ENCODE measurements at places on chromosomes 2 and 18. TPM values are rescaled to one million over a fixed set of nuclear protein-coding genes. Genes with fewer than 3 reads are reported as not detected.

DNA sequence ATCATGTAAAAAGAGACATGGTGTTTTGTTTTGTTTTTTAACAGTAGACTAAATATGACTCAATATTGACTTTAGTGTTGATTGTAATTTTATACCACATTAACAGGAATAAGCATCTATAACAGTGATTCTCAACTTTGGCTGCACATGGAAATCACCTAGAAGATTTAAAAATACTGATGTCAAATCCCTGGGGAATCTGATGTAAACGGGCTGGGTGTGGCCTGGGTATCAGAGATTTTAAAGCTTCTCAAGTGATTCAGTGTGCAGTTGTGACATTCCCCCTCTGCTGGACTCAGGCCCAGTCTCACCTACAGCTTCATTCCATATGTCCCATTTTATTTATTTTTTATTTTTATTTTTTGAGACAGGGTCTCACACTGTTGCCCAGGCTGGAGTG, 82.8 kb upstream of the ATP8B1 start:
- DNase-seq: no peak

- DNase-seq: no peak
Observed at GRCh38 chr18:74252039-74252395, 39.7 kb downstream of the CYB5A start.

Gene HNMT
- 12.7 TPM for total RNA-seq

DNA sequence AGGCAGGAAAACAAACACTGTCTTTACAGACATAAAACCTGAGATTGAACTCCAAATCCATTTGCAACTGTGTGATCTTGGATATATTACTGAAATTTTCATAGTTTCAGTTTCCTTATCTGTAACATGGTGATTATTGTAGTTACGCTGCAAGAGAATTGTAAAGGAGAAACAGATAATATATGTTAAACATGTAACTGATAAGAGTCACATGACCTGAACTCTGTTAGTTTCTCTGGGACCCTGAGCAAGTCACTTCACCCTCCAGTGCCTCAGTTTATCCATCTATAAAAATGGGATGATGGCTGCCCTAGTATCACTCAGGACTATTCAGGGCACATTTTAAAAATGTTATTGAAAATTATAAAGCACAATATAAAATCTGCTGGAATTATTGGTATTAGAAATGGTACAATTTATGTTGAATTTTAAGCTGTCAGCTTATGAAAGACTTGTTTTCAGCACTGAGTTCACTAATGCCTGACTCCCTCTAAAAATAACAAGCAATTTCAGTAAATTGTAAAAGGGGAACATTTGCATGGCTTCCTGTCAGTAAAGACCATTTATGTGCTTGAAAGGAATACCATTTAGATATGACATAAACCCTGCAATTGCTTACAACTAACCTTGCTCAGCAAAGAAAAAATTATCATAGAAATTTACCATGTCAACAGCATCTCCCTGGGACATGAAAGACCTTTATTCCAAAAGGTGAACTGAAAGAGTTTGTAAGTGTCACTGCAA, 393.5 kb downstream of the RAD51AP2 start:
- no peak for DNase-seq

DNA sequence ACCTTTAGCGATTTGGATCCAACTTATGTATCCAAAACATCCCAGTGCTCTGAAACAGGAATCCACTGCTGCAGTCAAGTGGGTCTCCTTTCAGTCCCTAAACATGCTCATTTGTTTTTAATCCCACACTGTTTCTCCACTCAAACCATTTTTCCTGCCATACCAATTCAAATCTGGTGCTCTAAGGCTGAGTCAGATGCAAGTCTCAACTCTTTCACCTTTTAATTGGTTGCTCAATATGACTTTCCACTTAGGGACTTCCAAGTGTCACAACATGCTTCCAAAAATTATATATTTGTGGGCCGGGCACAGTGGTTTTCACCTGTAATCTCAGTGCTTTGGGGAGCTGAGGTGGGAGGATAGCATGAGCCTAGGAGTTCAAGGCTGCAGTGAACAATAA, 113.4 kb upstream of the TANK start:
- DNase-seq: no peak

Gene VIL1
- not detected for total RNA-seq

GRCh38 chr2:64766841-64767669, 113.3 kb upstream of the SERTAD2 start:
- no peak for DNase-seq

Gene LMAN1
- total RNA-seq: 48.1 TPM

GRCh38 chr2:239431536-239431935, 30.7 kb upstream of the HDAC4 start:
- no peak for DNase-seq

DNA sequence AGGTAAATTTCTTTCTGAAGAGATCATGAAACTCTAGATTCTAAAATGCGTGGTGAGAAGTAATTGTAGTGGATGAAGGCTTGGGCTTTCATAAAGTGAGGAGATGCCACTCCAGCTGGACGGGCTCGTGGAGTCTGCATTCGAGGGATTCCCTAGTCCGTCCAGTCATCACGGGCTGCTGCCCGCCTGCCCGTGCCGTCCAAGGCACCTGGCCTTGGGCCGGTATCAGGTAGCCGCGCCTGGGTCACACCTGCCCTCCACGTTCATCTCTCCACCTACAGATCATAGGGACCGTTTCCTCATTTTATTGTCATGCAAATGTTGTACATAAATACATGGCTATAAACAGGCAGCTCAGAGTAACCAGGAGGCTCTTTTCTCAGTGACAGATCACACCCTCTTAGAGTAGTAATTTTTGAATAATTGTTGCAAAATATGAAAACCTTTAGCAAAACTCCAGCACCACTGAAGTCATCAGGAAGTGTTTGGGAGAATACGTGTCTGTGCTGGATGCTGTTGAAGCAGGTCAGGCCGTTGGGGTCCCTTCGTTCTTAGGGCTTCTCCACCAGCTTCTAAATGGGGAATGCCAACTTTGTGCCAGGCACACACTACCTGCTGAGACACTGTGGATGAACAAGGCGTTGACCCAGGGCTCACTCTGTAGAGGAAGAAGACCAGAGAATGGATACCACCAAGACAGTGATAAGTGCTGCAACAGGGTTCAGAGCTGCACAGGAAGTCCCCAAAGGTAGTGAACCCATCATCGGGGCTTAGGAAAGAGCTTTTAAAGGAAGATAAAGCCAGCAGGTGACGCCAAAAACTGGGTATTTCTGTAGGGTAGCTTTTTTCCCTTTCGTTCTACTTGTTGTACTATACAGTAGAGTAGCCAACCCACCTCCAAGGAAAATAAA, 112.5 kb downstream of the FAM210A start:
- no peak for DNase-seq

DNA sequence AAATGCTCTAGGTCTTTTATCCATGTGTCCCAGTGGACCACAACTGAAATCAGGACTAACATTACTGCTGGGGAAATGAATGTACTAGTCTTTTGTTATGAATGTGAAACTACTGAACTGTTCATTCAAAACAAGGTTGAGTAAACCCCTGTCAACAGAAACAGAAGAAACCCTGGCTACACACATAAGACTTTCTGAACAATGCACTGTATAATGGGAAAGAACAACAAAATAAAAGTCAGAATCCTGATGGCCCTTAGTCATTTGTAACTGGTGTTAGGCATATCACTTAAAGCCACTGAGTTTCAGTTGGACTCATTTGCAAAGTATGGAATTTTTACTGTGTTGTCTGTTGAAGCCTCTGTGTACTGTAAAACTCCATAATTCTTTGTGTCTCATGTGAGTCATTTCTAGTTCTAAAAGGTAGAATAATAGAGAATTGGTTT, 77.0 kb upstream of the UBXN4 start:
- no peak for DNase-seq

DNA sequence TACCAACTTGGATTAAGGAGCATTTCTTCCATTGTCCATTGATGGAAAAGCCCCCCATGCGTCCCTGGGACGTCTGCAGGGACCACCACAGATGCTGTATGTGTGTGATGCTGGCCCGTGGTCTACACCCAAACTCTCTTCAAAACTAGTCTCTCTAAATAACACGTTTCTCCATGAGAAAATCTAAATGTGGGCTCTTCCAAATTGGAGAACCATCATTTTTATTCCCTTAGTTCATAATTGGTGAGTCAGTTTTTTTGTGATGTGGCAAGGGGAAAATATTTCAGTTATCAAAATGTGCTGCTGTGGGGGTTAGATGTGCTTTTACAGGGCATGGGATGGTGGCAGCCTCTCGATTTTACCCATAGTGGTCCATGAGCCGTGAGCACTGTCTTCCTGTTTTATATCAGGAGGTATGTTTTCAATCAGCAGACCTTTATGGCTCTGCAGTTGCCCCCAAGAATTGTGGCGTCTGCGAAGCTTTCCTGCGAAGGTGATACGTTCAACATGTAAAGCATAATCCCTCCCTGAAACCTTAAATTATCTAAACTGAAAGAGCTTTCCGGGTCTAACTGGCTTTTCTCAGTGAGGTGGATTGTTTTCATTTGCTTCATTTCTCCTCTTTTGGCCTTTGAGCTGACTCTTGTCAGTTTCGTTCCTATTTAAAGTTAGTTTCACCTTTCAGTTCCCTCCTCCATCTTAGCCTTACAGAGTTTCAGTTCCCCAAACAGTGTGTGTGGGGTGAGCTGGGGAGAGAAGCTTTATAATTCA, 78.4 kb downstream of the SETBP1 start:
- DNase-seq: no peak

GRCh38 chr18:56870982-56871381, 219.8 kb downstream of the WDR7 start:
- DNase-seq: no peak

GRCh38 chr2:64267699-64268098, 123.5 kb upstream of the PELI1 start:
- DNase-seq: no peak

DNA sequence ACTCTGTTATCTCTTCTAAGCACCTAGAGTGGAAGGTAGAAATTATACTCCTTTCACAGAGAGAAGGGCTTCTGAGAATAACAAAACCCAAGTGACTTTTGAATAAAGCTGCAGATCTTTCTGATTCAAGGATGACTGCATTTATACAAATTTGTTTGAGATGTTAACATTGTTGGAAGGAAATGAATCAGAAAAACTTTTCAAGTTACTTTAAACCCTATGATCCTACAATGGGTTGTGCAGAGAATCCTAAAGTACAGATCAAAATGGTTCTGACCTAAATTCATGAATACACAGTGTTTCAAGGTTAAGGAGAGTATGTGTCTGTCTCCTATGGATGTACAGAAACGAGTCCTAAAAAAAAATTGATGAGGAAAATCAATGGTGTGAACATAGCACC, 1.8 kb downstream of the RFTN2 start:
- no peak for DNase-seq

GRCh38 chr2:64652231-64653108, 1.2 kb downstream of the SERTAD2 start:
- DNase-seq: peak; percentile 49

- no peak for DNase-seq
Observed at GRCh38 chr2:3608373-3609278, 13.7 kb downstream of the COLEC11 start.

- no peak for DNase-seq
Observed at GRCh38 chr2:122867941-122868340, 1112.5 kb downstream of the TSN start.

GRCh38 chr2:195592105-195592504, 64.9 kb upstream of the SLC39A10 start:
- DNase-seq: no peak

Gene ALKAL2
- not detected for total RNA-seq

Gene TDRD15
- not detected for total RNA-seq

GRCh38 chr2:206920951-206921350, 18.4 kb upstream of the CPO start:
- DNase-seq: no peak

Gene CHRND
- total RNA-seq: not detected

DNA sequence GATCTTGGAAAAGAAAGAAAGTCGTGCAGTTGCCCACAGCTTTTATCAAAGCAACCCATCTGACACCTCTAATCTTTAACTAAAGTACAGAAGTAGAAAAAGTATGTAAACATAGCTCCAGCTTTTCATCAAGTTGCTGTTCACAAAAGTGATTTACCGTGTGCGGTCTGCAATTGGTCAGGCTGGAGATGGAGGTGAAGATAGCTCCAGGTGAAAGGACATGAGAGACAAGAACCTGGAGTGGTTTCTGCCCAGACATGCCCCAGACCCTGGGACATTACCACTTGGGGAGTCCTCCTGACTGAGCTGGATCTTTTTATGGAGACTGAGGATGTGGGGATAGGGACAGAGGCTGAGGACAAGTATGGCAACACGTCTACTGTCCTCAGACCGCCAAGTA, 82.7 kb downstream of the LAMA1 start:
- DNase-seq: no peak

- no peak for DNase-seq
Observed at GRCh38 chr2:204850581-204850980, 305.3 kb downstream of the PARD3B start.

GRCh38 chr2:46320141-46320567, 22.9 kb downstream of the EPAS1 start:
- DNase-seq: no peak

DNA sequence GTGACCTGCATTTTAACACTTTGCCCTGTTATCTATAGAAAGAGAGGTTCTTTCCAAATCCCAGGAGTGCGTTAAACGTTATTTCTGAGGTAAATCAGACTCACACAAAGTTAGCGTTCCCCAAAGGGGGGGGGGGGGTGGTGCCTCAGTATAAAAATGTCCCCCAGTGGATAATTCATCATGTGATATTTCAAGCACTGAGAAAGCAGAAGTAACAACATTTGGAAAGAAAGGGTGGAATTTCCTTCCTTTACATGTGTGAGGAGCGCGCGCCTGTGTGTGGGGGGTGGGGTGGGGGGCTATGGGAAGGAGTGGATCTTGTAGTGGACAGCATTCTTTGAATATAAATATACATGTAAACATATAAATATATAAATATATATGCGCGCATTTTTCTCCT, 630.9 kb downstream of the NYAP2 start:
- no peak for DNase-seq

DNA sequence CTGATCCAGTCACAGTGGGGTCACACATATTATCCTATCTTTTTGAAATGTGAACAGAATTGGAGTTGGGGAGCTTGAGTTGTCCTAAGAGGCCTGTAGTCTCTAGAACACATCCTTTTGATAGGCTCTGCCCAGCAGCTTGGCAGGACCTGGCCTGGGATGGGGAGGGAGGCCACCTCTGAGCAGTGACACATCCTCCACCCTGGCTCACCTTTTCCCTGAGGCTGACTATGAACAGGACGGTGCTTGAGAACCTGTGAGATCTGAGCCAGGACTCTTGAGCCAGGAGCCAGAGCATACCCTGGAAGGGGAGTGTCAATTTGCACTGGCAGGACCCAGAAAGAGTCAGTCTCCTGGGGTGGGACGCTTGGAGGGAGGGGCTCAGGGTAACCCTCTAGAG, 17.7 kb upstream of the ATP6V1B1 start:
- no peak for DNase-seq

DNA sequence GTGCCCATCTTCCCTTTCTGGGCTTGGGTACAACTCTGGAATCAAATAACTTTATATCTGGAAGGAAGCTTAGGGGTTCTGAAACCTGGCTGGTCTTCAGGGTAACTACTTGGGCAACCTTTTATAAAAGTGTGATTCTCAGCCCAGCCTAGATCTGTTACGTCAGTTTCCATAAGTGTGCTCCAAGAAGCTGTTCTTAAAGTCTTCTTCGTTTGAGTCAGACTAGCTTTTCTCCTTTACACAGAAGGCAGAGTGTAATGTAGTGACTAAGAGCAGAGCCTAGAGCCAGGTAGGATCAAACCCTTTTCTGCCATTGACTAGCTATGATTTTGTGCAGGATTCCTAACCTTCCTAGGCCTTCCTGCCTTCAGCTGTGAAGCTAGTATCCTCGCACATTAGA, 5.8 kb downstream of the ITGA6 start:
- DNase-seq: no peak

Data from Right ventricle myocardium superior (tissue), 1 donor.